ENCODE measurements at places on chromosomes 3 and 15.

- peak; percentile 62 for DNase-seq
These were observed 401.7 kb upstream of the CDIN1 start for GRCh38 chr15:36177590-36178302.

DNA sequence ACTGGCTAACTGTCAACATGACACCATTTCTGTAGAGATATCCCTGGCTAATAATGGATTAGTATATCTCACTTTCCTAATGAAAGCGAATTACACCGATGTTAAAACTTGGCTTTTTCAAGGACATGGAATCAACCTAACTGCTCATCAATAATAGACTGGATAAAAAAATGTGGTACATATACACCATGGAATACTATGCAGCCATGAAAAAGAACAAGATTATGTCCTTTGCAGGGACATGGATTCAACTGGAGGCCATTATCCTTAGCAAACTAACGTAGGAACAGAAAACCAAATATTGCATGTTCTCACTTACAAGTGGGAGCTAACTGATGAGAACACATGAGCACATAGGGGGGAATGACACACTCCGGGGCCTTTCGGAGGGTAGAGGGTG is 62.6 kb downstream of the ZIC1 start:
- no peak for DNase-seq

- DNase-seq = no peak
These were observed 648.3 kb upstream of the CFAP20DC start for GRCh38 chr3:59698091-59698490.

- DNase-seq = peak; percentile 95
These were observed 11.8 kb downstream of the CLEC3B start for GRCh38 chr3:45037720-45038455.

DNA sequence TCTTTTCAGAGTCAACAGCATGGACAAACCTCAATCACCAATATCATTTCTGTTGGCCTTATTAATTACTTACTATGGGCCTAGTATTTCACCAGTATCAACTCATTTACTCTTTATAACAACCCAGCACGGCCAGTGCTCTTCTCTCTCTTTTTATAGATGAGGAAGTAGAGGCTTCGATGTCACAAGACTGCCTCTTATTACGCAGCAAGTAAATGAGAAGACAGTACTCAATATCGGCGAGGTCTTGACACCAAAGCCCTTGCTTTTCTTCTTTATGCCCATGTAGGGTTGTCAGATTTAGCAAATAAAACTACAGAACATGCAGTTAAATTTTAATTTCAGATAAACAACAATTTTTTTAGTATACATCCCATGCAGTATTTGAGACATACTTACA is 99.0 kb upstream of the KCNMB2 start:
- DNase-seq = no peak

DNA sequence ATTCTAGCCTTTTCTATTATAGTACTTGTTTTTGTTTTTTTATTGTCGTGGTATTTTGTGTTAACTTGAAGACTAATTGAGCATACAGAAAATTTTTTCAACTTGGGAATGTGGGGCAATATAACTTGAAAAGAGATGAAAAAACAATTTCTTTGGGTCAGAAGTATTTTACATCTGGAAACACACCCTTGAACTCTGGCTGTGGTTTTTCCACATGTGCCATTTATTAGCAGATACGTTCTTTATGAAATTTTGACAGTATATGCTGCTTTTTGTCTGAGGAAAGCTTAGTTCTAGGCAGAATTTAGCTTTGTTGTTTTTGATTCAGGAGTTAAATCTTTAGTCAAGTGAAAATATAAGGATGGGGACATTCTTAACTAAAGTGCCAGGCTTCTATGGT is 44.7 kb downstream of the TCF12 start:
- peak; percentile 15 for DNase-seq

- DNase-seq = no peak
These were observed 21.4 kb downstream of the PLA1A start for GRCh38 chr3:119619094-119619493.

- no peak for DNase-seq
These were observed 2.1 kb upstream of the NMB start for GRCh38 chr15:84659904-84660781.

DNA sequence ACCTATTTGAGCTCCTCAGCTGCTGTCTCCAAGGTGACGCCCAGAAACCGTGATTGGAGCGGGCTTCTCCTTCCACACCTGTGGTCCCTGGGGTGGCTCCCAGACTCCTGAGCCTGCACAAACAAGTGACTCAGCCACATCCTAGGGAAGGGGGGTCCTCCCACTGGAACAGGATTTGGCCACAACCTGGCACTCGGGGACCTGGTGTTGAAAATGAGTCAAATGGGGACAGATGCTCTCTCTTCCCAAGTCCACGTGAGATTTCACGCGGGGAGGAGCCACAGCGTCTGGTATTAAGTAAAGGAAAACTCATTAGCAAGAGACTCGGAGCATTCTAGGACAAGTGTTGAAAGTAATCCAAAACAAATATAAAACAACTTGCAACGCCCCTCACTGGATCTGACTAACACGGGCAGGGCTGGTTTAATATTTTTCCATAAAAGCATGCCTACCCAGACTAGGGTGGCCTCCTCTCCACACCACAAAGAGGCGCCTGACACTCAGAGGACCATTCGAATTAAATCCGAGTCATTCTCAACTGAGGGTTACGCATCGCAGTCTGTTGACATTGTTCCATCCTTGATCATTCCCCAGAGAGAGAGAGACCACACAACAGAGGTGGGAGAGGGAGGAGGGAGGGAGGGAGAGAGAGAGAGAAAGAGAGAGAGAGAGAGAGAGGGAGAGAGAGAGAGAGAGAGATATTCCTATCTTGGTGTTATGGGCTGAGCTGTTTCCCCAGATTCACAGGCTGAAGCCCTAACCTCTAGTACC is 74.4 kb downstream of the MGLL start:
- peak; percentile 96 for DNase-seq

DNA sequence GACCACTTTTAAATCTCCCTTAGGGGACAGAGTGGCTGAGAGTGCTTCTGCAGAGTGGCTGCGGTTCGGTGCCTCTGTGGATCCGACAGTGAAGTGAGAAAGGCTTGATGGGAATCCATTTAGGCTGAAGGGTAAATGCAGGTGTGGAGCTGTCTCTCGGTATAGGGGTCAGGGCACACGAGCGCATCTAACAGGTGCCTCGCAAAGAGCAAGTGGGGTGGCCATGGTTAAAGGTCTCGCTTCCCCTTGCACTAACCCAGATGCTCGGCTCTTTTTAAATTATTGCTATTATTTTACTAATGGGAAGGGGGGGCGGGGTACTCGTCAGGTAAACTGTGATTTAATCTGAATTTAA is 598 bp upstream of the GJD2 start:
- no peak for DNase-seq

- DNase-seq = peak; percentile 71
These were observed 20.3 kb upstream of the NR2E3 start for GRCh38 chr15:71790081-71790480.

DNA sequence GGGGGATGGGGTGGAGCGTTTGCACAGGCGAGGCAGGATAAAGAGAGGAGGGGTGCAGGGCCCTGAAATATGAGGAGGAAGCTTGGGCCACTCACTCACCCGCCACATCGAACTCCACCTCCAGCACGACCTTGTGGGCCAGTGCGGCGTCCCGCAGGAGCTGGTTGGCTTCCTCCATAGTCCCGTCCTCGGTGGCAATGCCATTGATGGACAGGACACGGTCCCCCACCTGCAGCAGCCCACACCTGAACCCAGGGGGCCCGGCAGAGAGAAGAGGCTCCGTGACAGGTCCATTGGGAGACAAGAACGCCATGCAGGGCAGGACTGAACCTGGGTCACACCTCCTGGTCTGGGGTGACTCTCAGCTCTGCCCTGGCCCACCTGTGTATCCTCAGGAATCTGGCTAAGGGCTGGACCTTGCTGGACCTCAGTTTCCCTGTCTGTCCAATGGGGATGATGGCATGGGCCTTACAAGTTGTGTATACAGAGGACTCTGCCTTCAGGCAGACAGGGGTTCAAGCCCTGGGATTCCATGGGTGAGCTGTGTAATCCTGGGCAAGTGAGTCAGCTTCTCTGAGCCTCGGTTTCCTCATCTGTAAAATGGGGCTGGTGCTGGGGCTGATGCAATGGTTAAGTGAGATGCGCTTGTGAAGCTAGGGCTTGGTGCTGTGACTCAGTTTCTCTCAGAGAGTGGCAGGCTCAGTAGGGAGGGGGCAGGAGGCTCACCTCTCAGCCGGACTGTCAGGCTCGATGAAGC is 26.4 kb downstream of the GRIP2 start:
- no peak for DNase-seq

GRCh38 chr15:66740802-66741201 is 38.8 kb downstream of the SMAD6 start:
- DNase-seq = peak; percentile 91

DNA sequence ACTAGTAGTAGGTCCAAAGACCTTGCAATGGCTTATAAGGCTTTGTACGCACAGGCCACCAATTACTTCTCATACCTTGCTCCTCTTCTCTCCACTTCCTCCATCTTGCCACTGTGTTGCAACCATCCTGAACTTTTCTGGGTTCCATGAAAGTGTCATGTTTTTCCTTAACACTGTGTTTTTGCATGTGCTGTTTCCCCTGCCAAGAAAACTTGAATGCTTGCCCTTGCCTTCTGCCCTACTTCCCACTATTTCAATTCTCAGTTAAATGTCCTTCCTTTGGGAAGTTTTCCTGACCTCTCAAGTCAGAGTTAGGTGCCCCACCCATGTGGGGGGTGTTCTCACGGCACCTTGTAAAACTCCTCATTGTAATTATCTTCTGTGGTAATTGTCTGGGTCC is 182.8 kb downstream of the THRB start:
- DNase-seq = no peak

GRCh38 chr15:85318732-85319076 is 61.7 kb upstream of the AKAP13 start:
- DNase-seq = no peak

GRCh38 chr3:148532326-148532725 is 165.4 kb upstream of the AGTR1 start:
- DNase-seq = peak; percentile 6

DNA sequence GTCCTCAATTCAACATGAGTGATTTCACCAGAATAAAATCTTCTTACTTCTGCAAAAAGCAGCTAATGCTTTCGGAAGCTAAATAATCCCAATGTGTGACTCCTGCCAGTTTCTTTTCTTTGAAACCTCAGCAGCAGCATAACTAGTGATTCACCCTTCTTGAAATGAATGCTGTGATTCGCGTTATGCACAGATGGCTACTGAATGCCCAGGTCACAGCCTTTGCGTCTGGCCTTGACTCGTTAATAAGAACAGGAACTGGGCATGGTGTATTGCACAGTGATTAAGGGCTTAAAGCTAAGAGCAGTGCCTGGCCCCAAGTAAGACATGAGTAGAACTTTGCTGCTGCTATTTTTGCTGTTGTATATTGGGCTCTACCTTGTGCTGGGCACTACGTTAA is 19.0 kb downstream of the CGNL1 start:
- peak; percentile 90 for DNase-seq

DNA sequence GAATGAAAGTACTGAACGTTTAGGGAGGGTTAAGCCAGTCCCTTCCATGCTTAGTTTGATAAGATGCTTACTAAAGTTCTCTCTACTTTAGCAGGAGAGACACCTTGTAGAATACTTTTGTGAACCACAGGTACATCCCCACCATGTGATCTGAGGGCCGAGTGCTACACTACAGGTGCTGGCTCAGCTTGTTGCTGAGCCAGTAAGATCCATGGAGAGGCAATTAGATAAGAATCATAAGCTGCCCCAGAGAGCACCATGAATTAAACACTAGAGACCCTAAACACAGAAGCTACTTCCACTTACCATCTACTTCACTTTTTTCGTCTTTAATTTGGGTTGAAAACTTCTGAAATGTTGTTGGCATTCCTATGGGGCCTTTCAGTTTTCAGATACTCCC is 70.5 kb upstream of the GOLGA8B start:
- no peak for DNase-seq

- no peak for DNase-seq
These were observed 57.0 kb upstream of the GATM start for GRCh38 chr15:45435124-45435903.

DNA sequence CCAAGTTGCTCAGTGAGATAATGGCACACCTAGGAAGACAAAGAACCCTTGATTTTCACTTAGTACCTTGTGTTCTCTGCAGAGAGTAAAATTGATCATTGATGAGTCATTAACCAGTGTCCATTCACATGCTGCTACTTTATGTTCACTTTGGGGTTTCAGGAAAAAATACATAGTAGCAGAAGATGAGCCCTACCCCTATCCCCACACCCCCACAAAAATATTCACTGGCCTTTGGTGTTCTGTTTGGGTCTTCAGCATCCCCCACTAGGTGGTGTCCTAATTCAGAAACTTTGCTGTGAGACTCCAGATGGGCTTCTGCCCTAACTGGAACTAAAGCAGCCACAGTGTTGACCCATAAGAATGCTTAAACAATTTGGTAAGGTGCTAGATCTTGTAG is 178.8 kb downstream of the KLHL25 start:
- peak; percentile 62 for DNase-seq

DNA sequence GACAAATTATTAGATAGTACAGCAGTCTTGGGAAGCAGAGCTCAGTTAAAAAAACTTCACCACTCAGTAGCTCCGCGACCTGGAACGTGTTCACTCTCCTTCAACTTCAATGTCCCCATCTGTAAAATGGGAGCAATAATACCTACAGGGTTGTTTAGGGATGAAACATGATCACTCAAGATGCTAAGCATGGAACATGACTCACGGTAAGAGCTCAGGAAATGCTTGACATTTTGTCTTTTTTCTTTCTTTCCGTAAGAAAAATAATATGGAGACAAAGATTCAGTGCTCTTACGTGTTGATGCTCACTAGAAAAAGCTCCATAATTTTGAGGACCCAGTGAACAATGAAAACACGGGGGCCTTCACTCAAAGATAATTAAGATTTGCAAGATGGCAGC is 606.7 kb upstream of the MDFIC2 start:
- DNase-seq = peak; percentile 39

- DNase-seq = peak; percentile 74
These were observed 3.7 kb downstream of the SSR3 start for GRCh38 chr3:156551261-156551660.

- peak; percentile 80 for DNase-seq
These were observed 82.7 kb upstream of the TCF12 start for GRCh38 chr15:56835718-56836171.

- no peak for DNase-seq
These were observed 6.5 kb upstream of the NUP210 start for GRCh38 chr3:13426591-13426990.

- DNase-seq = no peak
These were observed 32.1 kb downstream of the EFHB start for GRCh38 chr3:19901918-19902317.

DNA sequence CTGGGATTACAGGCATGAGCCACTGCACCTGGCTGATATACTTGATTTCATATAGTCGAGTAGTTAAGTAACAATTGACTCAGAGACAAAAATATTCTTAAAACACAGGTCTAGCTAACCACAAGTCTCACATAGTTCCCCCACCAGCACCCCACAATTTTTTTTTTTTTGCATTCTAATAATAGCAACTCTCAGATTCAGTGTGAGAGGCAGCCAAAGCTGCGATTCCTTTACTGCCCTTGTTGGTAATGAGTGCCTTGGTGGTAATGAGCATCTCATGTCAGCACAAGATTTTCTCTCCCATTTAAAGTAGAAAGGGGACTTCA is 72.5 kb downstream of the WWTR1 start:
- DNase-seq = peak; percentile 14

Data from EH (cell line).